ENCODE measurements at places on chromosomes 6 and 20.

DNA sequence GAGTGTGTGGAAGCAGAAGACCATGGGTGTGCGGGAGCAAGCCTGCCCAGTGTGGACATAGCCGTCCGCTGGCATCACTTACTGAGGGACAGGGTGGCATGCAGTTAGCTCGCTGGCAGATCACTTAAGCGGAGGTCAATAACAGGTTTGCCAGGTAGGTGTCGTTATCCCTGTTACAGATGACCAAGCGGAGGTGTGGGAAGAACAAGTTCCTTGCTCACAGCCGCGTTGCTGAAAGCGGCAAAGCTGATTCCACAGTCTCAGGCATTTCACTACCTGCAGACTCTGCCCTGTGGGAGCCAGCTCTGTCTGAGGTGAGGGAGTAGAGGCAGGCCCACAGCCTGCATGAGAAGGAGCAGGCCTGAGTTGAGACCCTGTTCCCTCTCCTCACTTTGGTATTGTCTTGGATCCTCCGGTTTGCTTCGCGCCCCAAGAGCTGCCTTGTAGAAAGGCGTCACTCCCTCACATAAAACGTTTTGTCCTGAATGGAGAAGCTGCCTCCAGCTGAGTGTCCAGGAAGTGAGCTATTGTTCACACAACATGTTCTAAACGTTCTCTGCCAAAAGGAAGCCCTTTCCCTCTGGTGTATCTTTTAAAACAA lies 96.9 kb downstream of the TCP11 start:
- no peak for DNase-seq

DNA sequence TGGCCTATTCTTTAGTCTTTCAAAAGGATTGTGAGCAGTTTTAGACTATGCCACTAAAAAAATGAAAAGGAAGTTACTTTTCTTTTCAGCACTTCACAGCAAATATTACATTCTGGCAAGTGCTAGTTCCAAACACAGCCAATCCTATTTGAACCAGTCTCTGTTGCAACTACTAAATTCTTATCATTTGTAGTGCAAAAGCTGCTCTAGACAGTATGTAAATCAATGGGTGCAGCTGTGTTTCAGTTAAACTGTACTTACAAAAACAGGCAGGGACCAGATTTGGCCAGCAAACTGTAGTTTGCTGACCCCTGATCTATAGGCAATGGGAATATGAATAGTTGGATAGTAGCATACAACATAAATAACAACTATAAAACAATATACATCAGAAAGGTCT lies 68.1 kb upstream of the TULP1 start:
- no peak for DNase-seq

DNA sequence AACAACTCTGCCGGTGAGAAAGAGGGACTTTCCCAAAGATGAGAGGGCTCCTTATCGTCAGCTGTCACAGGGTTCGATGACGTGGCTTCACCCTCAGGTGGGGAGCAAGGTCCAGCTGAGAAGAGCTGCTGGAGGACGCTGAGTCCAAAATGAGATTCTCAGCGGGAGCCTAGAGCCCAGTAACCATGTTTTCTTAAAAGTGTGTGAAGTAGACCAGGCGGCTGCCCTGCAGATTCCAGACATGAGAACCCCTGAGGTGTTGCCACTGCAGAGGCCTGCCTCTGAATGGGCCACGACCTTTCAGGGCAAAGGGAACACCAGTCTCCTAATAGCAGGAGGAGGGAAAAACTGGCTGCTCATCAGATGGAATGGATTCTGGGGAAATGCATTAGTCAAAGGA lies 375.1 kb downstream of the BTBD9 start:
- no peak for DNase-seq

- no peak for DNase-seq
These were observed 37.2 kb upstream of the BAG2 start for GRCh38 chr6:57134954-57135353.

- no peak for DNase-seq
These were observed 16.3 kb upstream of the CST9L start for GRCh38 chr20:23584434-23585199.
